ENCODE measurements at places on chromosomes 16 and 17.

DNA sequence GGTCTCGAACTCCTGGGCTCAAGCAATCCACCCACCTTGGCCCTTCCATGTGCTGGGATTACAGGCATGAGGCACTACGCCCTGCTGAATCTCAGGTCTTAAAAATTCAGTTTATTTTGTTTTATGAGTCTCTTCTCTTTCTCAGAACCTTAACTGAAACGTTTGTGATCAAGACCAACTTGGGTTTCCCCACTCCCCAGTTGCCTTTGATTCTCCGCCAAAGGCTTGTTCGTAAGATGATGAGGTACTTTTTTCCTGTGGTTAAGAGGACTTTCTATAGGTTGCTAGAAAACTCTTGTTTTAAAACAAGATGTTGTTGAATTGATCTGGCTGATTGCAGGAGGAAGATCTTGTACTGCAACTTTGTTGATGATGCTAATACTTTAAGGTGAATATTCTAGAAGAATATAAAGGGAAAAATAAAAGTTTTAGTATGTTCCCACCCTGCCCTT, 11.7 kb downstream of the ABCC1 start:
- no peak for DNase-seq

DNA sequence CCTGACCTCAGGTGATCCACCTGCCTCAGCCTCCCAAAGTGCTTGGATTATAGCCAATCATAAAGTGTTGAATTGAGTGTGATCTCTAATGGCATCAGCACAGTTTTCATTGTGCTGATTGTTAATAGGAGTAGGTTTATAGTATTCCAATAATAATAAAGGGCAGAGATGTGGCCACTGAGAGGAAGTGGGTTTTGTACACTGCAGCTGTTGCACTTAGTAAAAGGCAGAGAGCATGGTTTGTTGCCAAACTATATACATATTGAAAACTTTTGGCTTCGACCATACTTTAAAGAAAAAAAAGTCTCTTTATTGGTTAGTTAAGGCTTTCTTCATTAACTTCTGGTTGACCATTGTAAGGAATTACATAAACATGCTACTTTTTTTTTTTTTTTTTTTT, 185.9 kb downstream of the CDK5R1 start:
- no peak for DNase-seq

DNA sequence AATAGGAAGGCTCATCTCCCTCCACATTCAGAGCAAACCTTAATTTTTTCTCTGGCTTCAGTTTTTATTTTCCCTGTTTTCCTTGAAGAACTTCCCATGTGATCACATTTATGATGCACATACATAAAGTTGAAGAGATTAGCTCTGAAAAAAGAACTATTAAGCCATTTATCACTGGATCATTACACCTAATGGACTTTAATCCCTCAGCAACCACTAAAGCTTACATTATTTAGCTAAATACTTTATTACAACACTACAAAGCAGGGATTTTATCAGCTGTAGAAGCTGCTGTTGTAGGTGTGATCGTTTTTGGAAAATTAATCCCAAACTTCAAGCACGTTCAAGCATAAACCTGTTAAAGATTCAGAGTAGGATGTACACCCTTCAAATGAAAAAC, 21.1 kb downstream of the SMYD4 start:
- DNase-seq = no peak

- DNase-seq = no peak
Observed at GRCh38 chr17:78176548-78177025, 8.2 kb downstream of the SYNGR2 start.

DNA sequence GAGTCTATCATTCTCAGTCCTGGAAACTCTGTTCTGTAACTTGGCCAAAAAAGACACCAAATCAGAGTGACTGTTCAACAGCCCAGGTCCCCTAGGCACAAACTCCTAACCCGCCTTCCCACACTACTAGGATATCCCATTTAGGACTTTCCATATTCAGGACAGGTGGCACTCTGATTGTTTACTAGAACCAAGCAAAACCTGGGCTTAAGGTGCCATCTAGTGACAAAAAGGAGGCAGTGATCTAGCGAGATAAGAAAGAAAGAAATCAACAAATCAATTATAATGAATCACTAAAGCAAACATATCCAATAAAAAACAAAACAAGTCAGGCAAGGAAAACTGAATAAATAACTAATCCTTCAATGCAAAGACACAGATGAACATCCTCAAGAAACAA, 203.9 kb downstream of the CEP112 start:
- no peak for DNase-seq

GRCh38 chr16:85566561-85567100, 46.5 kb upstream of the GSE1 start:
- no peak for DNase-seq

DNA sequence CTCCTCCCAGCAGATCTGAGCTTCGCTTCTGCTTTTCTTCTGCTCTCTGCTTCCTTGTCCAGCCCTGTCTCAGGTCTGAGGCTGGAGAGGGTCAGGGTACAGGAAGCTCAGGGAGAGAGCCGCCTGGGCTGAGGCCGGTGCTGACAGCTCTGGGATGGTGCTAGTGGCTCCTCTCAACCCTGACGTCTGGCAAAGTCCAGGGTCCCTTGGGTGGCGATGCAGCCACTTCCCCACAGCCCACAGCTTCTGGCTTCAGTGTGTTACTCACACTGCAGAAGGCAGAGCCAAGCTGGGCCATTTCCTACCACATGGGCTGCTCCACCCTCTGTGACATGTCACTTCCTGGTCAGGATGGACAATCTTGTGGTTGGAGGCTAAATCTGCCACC, at the start of gene CD300C:
Gene CD300C (minus strand): TSS at position 273 of the 388 bp plus-strand sequence. CDS start 333 bp downstream, outside the sequence.
- DNase-seq = no peak

DNA sequence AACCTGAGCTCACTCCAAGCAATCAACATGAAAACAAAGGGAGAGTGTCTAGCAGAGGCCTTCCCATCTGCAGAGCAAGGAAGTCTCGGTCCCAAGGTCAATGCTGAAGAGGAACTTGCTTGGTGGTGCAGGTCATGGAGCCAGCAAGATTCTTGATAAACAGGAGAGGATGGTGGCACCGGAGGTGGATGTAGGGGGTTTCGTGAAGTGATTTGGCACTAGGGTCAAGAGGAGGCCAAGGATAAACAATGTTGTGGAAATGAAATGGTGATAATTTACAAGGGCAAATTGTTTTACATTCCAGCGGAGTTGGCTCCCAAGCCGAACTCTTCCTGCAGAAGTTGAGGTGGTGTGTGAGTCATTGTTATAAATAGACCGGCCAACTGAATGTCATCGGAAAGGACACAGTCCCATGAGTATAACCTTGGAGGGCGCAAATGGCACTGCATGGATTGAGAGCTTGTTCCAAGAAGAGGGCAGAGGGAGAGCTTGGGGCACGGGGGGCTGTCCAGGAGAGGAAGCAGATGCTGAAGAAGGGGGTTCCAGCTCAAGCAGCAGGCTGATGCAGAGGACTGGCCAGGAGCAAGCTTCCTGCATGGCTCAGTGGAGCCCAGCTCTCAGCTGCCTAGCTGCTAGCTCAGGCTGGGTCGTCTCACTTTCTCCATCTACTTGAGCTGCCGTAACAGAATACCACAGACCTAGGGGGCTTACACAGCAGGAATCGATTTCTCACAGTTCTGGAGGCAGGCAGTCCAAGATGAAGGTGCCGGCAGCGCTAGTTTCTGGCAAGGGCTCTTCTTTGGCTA, 136.6 kb downstream of the COPRS start:
- no peak for DNase-seq

- DNase-seq = no peak
Observed at GRCh38 chr16:56732366-56732765, 2.4 kb downstream of the NUP93 start.

- peak; percentile 41 for DNase-seq
Observed at GRCh38 chr17:60601447-60602384, 1.7 kb downstream of the PPM1D start.

- DNase-seq = no peak
Observed at GRCh38 chr17:48308581-48308980, 121.4 kb downstream of the SKAP1 start.

GRCh38 chr16:85403693-85404092, 209.4 kb upstream of the GSE1 start:
- no peak for DNase-seq

DNA sequence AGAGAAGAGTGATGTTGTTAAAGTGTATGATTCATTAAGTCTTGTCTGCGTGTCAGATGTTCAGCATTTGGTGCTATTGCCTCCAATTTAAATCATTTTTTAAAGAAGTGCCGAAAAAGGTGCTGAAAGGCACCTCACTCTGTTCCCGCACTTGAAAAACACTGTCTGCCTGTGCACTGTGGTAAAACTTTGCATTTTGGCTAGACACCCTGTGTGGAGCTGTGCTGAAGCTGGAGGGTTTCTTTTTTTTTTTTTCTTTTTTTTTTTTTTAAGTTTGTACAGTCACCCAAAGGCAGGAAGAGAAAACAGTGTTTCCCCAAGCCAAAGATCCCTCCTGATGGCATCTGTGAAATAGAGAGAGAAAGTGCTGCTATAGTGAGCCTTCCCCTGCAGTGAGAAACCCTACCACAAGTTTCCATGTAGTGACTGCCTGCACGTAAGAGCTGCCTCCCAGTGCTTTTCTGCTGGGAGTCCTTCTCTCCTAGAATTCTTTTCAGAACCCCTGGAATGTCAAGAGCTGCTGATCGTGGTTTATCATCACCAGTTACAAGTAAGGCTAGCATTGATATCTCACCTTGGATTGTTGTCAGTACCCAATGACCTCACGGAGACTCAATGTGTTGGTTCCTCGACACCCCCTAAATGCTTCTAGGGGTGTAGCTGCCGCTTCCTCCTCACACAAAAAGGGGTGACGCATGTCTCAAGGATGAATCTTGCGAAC, 116.0 kb upstream of the SOX9 start:
- no peak for DNase-seq

DNA sequence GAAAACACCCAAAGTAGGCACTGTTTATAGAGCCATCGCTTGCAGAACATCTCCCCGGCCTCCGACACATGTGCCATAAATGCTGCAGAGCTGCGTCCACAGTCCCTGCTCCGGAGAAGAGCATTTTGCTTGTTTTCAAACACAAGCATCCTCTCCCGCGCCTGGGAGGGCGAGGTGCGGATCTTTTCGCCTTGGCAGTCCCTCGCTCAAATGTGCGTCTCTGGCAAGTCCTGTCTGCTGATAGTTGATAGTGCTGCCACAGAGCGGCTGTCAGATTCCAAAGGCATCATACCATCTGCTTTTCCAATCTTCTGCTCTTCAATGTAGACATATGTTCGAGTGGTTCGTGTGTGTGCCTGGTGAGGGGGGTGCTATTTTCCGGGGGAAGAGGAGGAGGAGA, 603.7 kb downstream of the MAF start:
- no peak for DNase-seq

DNA sequence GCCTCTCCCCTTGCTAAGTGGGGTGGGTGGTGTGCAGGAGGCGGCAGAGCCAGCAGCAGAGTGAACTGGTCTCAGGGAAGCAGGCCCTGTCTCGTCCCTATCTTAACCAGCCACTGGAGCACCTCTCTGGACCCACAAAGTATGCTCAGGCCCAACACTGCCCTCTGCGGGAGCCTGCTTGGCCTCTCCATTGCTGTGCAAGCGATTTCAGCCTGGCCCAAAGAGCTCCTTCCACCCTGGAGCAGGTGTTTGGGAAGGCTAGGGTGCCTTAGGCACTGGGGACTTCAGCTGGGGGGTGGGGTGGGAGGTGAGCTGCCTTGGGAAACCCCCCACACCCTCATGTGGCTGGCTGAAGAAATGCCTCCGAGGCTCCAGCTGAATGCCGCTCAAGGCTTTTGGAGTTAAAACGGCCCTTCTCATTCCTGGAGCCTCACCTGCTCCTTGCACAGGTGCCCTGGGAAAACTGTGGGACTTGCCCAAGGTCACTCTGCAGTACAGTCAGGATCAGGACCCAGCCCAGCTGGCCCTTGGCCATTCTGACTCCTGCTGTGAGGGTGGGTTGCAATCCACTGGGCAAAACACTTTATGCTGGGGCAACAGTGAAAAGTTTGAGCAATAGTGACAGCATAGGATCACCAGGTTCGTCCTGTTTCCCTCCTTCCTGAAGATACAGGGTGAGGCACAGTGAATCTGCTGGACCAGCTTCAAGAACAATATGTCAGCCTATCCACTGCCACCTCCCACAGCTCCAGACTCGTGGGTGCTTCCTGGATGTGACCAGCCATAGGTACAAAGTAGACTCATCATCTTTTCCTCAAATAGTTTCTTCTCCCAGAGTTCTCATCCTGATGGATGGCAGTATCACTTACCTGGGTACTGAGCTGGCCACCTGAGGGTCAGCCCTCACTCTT, 5.9 kb upstream of the UBE2O start:
- DNase-seq = no peak
